Smooth muscle cell of bladder (primary cell): ENCODE measurements at places on chromosomes 2 and 18. TPM values are rescaled to one million over a fixed set of nuclear protein-coding genes. Genes with fewer than 3 reads are reported as not detected.

Gene C1QL2
- total RNA-seq, result not detected in 2 replicates

Gene ICA1L
- total RNA-seq, result 4.4 and 5.5 TPM in 2 replicates

Gene CGREF1
- 7.0 and 8.2 TPM in 2 replicates for total RNA-seq

Gene PLCL1
- total RNA-seq, result 1.1 and 2.2 TPM in 2 replicates

Gene CHPF
- 74.4 and 134 TPM in 2 replicates for total RNA-seq

Gene DCDC2C
- total RNA-seq, result not detected in 2 replicates

Gene ATP8B1
- 8.2 and 18.6 TPM in 2 replicates for total RNA-seq

Gene TUBA4B
- total RNA-seq, result not detected in 2 replicates

Gene COL4A3
- under 0.01 and 0.18 TPM in 2 replicates for total RNA-seq

Gene GKN1
- total RNA-seq, result not detected in 2 replicates

Gene SERPINB10
- total RNA-seq, result not detected in 2 replicates

Gene KCNJ13
- not detected in 2 replicates for total RNA-seq
